ENCODE measurements at places on chromosomes 2 and 18. TPM values are rescaled to one million over a fixed set of nuclear protein-coding genes. Genes with fewer than 3 reads are reported as not detected.

DNA sequence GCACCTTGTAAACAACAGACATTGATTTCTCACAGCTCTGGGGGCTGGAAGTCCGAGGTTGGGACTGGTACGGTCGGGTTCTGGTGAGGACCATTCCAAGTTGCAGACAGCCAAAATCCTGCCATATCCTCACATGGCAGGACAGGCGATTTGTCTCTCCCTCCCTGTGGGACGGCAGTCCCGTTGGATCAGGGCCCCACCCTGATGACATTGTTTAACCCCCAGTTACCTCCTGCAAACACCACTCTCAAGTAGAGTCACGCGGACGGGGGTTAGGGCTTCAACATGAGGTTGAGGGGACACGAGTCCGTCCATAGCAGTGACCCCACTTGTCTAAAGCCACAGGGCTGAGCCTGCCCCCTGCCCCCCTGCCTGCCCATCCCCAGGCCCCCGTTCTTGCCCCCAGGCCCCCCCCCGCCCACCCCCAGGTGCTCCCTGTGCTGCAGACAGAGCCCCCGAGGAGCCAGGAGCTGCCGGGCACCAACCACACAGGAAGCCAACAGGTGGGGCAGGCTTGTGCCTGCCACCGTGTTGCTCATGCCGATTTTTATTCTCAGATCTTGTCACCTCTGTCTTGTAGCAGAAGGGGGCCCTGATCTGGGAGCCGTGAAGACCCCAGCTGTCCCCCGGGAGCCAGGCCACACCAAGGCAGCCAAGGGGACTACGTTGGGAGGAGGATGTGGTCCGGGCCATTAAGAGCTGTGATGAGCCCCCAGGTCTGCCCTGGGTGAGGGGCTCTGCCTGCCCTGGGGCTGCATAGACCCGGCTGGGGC is 82.2 kb downstream of the NFATC1 start:
- peaks cover 5% of the 10 kb centered on the region for H3K36me3 ChIP-seq
- H3K4me1 ChIP-seq: peaks cover 7% of the 10 kb centered on the region
- DNase-seq: no peak
- H3K27me3 ChIP-seq: no peaks in the 10 kb centered on the region

GRCh38 chr18:67599277-67599676 is 82.8 kb upstream of the DSEL start:
- no peaks in the 10 kb centered on the region for H3K27me3 ChIP-seq
- no peak for DNase-seq
- no peaks in the 10 kb centered on the region for H3K4me1 ChIP-seq

Gene ZNF519
- 17.1 TPM for total RNA-seq

Gene SDC1
- not detected for total RNA-seq

Gene CCBE1
- not detected for total RNA-seq

- no peaks in the 10 kb centered on the region for H3K4me1 ChIP-seq
- H3K4me3 ChIP-seq: no peak overlapping the region
Observed at GRCh38 chr2:18167871-18168270, 289.4 kb downstream of the KCNS3 start.
